ENCODE measurements at places on chromosomes 12 and 14.

DNA sequence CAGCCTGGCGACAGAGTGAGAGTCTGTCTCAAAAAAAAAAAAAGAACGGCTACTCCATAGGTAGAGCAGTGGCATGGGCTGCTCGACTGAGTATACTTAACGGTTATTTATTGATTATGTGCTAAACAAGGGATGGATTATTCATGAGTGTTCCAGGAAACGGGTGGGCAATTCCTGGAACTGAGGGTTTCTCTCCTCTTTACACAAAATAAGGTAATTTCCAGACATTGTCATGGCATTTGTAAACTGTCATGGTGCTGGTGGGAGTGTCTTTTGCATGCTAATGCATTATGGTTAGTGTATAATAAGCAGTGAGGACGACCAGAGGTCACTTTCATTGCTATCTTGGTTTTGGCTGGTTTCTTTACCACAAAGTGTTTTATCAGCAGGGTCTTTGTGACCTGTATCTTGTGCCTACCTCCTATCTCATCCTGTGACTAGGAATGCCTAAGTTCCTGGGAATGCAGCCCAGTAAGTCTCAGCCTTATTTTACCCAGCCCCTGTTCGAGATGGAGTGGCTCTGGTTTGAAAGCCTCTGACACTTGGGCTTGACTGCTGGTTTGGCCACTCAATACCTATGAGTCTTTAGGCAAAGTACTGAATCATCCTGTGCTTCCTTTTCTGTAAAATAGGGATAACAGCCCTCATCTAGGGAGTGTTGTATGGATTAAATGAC is 3.2 kb downstream of the DGLUCY start:
- DNase-seq: peak; percentile 37

GRCh38 chr14:62289471-62289870 is 527.3 kb downstream of the SNAPC1 start:
- DNase-seq: no peak

- DNase-seq: no peak
These were observed 329.7 kb downstream of the TMEM121 start for GRCh38 chr14:105855893-105856675.

- DNase-seq: no peak
These were observed 12.4 kb downstream of the ERG28 start for GRCh38 chr14:75648066-75648838.

DNA sequence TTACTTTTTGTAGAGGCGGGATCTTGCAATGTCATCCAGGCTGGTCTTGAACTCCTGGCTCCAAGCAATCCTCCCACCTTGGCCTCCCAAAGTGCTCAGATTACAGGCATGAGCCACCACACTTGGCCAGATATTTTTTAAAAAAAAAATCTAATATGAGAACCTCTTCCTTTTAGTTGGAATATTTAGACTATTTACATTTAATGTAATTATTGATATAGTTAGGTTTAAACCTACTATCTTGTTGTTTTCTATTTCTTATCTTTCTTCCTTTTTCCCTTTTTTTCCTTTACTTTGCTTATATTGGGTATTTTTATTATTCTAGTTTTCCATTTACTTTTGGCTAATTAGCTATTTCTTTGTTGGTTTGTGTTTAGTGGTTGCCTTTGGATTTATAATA is 185.8 kb downstream of the SLC41A2 start:
- no peak for DNase-seq

DNA sequence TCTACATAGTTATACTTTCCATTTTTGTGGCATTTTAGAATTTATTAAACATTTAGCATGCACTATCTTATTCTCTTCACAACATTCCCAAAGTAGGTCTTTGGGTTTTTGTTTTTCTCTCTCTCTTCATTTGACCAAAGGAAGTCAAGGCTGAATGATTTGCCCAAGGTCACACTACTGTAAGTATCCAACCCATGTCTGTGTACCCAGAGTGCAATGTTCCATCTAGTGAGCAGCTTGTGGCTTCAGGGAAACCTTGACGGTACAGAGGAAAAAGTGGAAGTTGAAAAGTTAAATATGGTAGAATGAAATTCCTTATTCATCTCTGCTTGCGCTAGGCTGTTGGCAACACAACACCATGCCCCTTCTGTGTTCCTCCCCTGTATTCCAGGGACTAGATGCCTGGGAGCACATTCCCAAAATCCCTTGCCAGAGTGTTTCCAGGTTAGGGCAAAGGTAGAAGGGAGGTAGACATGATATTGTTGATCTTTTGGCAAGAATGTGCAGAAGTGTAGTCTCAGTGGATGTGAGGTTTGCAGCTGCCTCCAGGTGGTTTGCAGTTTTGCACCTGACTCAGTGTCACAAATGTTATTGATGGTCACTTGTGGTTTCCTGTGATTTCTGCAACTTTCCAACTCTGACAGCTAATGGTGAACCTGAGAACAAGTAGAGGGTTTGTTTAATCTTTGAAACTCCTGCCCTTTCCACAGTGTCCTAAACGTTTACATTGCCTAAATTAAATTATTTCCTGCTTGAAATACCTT is 196.7 kb downstream of the RMST start:
- no peak for DNase-seq
